Stimulated activated naive CD4-positive, alpha-beta T cell (primary cell): ENCODE measurements at places on chromosomes 7 and 10.

GRCh38 chr10:31381766-31382316, 62.8 kb downstream of the ZEB1 start:
- no peak for DNase-seq

- DNase-seq = no peak
These were observed 5.7 kb upstream of the CXCL12 start for GRCh38 chr10:44390585-44391072.

DNA sequence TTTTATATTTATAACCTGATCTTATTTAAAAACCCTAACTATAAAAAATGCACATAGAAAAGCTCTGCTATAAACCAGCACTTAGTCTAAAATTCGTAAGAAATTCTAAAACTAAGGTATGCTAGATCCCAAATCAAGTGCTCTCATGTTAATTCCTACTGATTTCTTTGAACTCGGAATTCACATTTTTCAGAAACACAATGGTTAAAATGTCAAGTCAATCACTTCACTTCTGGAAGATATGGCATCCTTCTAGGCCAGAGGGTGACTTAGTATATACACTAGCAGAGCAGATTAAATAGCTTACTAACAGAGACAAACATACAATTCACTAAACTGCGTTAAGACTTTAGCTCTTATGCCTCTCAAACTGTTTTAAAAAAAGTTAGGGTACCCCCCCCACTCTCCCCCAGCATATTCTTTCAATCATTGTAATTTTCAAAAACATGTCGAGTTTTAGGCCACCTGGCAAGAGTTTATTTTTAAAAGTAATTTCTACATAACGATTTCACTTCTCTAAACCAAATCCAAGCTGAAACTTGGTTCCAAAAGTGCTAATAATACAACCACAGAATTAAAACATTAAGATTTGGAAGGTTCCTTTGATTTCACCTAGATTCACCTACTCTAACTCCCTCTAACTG, 129.4 kb downstream of the NRBF2 start:
- DNase-seq = no peak

GRCh38 chr10:15141136-15142054, 27.1 kb downstream of the NMT2 start:
- no peak for DNase-seq

- no peak for DNase-seq
These were observed 4.8 kb upstream of the CPXM2 start for GRCh38 chr10:123896246-123896927.

DNA sequence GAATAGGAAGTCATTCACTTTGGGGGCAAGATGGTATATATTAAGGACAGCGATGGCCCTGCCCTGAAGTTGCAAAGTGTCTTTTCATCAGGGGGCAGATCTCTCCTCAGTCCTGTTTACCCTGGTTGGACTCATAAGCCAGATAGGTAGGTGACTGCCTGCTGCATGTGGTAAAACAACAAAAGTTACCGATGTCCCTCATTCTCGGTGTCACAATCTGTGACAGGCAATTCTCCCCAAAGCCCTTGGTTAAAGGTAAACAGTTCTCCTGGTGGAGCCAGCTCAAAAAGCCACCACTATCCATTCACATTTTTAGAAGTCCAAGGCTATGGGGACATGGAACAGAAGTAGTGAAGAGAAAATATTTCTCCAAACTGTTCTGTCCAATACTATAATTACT, 9.9 kb upstream of the SLC25A13 start:
- no peak for DNase-seq

GRCh38 chr7:42372479-42372878, 135.5 kb upstream of the GLI3 start:
- DNase-seq = no peak

- no peak for DNase-seq
These were observed 10.2 kb downstream of the GARS1 start for GRCh38 chr7:30604901-30605300.

DNA sequence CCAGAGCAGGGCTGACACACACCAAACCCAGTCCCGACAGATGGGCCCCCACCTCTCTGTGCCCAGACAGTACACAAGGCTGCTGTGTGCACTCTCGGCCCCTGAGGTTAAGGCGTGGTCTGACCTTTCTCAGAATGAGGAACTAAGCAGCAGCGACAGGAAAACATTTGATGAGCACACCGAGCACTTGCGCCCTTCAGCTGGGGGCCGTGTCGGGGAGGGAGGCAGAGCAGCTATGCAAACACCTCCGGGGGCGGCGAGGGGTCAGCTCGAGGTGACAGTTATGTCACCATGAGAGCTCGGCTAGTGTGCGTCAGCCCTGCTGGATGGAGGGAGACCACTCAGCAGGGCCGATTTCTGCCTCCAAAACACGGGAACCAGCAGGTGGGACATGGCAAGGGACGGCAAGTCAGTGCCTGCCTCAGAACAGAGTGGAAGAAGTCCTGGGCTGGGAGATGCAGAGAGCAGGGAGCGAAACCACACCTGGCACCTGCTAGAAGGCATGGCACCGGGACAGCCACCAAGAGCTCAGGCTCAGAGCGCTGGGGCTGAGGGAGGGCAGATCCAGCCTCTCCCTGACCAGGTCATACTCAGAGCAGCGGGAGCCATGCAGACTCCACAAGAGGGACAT, 57.4 kb downstream of the CHST15 start:
- no peak for DNase-seq

DNA sequence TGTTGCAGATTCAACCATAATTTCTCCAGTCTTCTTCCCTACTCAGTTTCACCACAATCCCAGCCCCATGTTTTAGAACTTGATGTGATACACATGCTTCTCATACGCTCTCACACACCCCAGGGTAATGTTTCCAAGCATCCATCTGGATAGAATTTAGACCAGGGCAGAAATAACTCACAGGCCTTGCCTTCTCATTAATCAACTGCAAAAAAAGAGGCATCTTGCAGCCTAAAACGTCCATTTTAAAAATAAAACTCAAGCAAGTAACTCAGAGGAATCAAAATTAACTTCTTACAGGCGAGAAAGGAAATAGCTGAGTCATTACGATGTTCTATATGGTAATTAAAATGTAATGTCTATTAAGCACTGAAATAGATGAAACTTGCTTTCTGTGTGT, 127.2 kb upstream of the RSU1 start:
- no peak for DNase-seq

DNA sequence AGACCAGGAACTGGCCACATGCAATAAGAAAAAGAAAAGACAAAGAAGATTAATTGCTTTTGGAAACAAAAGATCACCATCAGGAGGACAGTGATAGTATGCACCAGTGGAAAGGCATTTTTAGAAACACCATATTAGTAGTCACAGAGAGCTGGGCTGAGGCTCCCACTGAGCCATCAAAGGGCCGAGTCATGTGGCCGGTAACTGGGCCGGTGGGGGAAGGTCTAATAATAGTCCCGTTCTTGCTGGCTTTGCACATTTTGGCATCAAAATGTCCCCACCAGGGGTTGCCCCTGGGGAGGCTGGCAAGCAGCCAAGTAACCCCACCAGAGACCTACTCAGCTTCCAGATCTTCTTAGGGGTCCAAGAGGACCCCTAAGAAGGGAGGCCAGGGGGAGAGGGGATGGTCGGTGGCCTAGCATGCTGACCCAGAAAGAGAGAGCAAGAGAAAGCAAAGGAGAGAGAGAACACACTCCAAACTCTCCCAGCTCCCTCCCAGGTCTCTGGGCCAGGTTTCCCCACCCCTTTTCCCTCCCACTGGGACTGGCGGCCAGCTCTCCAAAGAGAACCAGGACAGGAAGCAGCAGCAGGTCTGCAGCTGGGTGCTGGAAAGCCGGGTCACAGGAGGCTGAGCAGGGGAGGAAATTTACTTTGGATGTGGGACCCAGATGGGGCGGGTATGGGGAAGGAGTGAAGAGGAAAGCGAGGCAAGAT, 70.2 kb upstream of the FGFR2 start:
- DNase-seq = no peak

DNA sequence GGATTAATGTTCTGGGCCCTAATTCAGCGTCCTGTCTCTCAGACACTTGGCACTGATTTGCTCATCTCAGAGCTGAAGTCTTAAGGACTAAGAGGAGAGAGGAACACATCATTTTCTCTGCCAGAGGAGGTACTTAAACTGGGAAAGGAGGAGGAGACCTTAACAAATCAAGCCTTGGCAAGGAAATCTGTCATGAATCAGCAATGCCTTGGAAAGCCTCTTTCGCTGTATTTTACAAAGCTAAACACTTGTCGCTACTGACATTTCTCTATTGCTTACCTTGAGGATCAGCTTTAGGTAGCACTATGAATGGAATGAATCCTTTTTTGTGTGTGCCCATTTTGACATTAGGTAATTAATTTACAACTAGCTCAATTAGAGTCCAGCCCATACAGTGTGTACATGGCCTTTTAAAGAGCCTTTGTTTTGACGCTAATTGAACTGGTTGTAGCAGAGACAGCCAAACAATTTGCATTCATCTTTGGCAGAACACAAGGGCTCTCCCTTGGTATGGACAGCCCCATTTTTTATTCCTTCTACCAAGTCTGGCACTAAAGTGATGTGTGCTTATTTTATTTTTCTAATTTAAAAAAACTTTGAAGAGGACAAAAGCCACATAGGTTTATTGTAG, 37.4 kb downstream of the AUTS2 start:
- DNase-seq = no peak

DNA sequence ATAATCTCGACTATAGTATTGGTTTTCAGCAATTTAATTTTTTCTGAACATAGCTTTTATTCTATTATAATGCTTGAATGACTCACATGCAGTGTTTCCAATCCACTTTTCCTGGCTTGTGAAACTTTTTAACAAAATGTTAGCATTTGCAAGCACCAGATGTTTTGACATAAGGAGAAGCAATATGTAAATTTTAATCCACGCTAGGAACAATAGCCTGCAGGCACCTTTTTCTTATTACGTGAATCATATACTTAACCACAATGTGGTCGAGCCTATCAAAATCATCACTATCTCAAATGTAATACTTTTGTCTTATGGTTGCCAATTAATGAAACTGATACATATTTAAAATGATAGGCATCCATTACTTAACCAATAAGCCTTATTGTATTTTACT, 97.1 kb downstream of the TFEC start:
- no peak for DNase-seq

DNA sequence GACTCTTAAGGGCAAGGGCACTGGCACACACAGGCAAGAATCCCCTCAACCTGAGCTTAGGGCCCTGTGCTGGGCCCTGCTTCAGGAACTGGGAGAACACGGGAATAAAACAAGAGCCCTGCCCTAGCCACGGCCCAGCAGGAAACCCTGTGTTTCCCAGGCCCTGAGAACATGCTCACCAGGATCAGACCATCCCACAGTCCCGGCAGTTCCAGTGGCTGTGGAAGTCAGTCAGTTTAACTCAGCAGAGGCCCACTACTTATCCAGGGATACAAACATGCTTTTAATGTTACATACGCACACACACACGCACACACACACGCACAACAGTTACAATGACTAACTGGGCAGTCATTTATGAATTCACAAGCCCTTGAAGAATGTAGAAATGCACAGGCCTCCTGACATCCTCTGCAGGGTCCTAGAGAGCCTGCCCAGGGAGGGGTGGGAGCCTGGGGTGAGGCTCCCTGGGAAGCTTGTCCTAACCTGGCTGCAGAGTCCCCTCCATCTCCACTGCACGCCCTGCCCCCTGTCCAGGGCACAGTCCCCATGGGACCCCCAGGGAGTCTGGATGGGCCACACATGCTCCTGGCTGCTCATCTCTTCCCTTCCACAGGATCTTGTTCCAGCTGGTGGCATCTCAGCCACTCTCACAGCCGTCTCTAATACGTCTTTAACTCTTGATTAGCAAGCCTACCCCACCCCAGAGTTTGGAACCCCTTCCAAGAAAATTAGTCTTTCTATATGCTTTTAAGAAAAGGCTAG, 97.6 kb downstream of the TCERG1L start:
- no peak for DNase-seq

GRCh38 chr7:88969167-88969566, 173.6 kb upstream of the TEX47 start:
- no peak for DNase-seq

GRCh38 chr10:14605231-14605925, 169.3 kb downstream of the FAM107B start:
- DNase-seq = no peak

DNA sequence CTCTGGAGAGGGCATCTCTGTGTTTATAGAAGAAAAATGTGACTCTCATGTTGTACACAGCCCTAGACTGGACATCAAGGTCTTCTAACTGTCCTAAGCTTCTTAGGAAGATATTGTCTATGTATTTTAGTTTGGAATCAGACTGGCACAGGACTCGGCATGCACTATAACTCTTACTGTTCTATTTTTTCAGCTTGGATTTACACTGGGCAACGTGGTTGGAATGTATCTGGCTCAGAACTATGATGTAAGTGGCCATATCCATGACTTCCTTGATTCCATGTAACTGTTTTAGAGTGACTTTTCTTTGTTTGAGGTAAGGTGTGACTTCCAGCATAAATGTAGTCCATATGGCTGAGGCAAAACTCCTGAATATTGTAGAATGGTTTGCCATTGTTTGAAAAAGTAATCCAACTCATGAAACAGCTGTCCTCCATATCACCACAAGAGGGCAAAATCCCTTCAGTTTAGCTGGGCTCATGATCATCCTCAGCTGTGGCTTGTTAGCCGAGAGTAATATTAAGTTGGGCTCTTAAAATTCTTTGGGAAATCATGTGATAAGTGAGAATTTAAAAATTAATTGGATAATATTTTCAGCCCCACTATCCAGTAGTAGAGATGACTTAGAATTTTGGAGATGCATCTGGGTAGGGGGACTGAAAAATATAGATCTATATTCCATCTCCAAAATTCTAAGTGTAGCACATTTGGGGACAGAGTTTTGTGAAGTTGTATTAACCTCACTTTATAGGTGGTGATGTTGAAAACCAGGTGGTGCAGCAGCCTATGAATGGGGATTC, 10.4 kb downstream of the STMP1 start:
- peak; percentile 3 for DNase-seq

GRCh38 chr10:11684717-11685645, 57.2 kb upstream of the ECHDC3 start:
- DNase-seq = peak; percentile 49

GRCh38 chr10:100232101-100232500, 2.7 kb upstream of the CHUK start:
- DNase-seq = no peak

GRCh38 chr7:106074257-106074656, 37.9 kb downstream of the SYPL1 start:
- no peak for DNase-seq

DNA sequence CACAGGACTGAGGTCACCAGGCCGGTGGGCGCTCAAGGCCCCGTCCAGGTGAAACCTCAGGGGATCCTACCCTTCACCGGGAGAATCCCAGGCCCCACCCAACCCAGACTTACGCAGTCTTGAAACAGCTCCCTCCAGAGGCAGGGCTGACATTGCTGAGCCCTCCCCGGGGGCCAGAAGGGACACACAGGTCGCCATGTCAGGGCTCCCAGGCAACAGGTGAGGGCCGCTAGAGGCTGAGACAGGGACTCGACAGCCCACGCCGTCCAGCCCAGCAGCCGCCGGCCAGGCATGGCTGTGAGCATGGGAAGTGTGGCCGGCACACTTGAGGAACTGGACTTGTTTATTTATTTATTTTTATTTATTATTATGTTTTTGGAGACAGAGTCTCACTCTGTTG, 10.3 kb downstream of the MICALL2 start:
- no peak for DNase-seq

- DNase-seq = no peak
These were observed 7.6 kb downstream of the IQCE start for GRCh38 chr7:2566348-2566889.

- DNase-seq = peak; percentile 69
These were observed at the start of gene TRDMT1 for GRCh38 chr10:17200912-17201793. Gene TRDMT1 (minus strand): TSS chr10:17201672. CDS start chr10:17201634, 38 bp downstream.
